SIG-M5 (cell line): ENCODE measurements at places on chromosomes 13 and 19.

DNA sequence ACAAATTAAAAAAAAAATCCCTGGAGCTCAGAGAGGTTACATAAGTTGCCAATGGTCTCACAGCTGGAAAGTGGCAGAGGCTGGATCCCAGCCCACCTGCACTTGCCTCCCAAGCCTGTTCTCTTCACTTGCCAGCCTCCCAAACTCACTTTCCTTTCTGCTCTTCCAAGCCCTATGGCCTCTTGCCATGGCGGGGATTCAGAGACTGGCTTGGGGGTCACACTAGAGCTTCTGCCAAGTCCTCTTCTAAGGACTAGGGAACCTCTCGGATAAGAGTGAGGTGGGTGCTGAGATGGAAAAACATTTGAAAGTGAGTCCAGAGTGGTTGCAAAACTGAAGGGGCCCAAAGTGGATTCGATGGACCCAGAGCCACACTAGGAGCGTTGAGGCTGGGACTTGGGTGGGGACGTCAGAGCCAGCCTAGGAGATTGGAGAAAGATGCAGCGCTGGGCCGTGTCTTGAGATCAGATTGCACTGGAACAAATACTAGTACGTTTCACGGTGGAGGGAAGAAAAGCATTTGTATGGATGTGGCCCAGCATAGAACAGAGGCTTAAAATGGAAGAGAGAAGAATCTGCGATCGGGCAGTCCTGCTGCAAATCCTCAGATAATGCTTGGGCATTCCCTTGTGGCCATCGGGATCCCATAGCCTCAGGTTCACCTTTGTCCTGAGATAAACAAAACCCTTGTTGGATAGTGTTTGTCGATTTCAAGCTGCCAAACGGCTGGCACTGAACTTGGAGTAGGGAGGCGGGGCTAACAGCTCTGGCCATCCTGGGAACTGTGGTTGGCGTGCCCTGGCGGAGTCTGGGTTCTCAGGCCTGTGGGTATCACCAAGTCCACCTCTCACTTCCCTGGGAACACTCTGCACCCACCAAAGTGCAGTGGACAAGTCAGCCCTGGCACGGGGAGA, 84.8 kb downstream of the ING1 start:
- no peak for DNase-seq

- no peak for DNase-seq
Observed at GRCh38 chr13:27034678-27035111, 136.9 kb downstream of the USP12 start.

GRCh38 chr13:112837371-112838037, 131.5 kb upstream of the MCF2L start:
- DNase-seq = no peak

DNA sequence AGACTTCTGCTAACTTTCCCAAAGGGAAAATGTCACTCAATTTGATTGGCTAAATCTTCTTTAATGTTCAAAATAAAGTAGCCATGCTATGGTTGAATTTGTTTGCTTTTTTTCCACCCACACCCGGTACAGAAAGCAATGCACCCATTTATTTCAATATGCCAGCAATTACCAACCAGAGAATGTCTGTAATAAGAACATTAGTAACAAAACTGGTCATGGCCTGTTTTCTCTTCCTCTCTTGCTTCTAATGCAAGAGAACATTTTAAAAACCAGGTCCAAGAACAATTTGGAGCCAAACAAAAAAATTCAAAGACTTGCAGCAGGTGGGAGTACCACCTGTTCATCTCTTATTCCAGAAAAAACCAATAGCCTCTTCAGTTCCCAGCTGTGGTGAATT, 1108.8 kb upstream of the PCDH20 start:
- DNase-seq = no peak

DNA sequence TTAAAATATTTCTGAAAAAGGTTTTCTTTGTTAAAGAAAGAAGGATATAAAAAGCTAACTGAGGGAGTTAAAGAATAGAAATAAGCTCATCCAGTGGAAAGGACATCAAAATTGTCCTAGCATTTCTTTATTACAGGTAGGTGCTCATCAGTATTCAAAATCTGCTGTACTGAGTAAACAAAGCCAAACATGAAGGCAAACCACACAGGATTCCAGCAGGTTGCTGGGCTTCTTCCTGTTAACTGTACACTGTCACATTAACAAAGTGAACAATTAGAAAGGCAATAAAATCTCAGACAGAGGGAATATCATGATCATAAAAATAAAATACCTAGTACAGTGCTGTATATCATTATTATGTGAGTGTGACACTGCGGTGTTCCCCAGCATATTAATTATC, 1541.0 kb downstream of the SLITRK5 start:
- no peak for DNase-seq

DNA sequence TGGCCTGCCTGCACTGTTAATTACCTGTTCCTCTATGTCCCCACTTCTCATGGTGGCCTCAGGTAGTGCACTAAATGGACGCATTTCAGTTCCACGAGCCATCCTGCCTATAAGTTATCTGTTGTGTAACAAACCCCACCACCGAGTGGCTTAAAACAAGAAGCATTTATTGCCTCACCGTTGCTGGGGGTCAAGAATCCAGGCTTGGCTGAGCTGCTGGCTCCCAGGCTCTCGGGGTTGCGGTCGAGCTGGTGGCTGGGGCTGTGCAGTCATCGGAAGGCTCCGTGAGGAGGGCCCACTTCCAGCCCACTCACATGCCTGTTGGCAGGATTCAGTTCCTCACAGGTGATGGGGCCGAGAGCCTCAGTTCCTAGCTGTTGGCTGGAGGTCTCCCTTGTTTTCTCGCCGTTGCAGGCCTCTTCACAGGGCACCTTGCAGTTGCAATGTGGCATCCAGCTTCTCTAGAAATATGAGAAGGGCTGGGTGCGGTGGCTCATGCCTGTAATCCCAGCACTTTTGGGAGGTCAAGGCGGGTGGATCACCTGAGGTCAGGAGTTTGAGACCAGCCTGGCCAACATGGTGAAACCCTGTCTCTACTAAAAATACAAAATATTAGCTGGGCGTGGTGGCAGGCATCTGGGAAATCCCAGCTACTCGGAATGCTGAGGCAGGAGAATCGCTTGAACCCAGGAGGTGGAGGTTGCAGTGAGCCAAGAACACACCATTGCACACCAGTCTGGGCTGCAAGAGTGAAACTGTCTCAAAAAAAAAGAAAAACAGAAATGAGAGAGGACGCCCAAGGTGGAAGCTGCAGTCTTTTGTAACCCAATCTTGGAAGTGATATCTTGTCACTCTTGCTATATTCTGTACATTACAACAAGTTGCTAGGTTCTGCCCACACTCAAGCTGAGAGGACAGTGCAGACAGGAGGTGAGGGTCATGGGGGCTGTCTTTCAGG, 6.5 kb upstream of the PTOV1 start:
- peak; percentile 31 for DNase-seq

DNA sequence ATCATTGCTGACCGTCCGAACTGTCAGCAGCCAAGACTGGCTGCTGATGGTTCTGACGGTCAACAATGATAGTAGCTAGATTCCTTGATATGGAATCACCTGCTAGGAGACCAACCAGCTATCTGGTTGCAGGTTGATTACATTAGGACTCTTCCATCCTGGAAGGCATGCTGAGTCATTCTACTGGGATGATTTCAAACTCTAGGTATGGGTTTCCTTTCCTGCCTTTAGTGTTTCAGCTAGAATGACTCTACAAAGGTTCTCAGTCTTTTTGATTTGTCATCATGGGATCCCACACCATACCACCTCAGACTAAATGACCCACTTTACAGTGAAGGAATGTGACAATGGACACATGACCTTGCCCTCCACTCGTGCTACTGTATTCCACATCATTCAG, 138.1 kb upstream of the KL start:
- no peak for DNase-seq

- DNase-seq = no peak
Observed at GRCh38 chr13:27194209-27194608, 22.6 kb upstream of the USP12 start.

DNA sequence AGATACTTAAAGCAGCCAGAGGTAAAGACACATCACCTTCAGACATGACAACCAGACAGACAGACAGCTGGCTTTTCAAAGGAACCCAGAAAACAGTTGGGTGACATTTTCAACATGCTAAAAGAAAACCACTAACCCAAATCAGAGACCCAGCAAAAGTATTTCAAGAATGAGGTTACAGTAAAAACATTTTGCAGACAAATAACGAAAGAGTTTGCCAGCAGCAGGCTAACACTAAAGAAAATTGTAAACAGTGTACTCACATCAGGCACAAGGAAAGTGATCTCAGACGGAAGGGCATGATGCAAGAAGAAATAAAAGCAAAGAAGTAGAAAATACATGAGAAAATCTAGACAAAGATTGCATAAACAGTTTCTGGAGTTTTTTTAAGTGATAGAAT, 46.4 kb downstream of the AP1M1 start:
- no peak for DNase-seq

DNA sequence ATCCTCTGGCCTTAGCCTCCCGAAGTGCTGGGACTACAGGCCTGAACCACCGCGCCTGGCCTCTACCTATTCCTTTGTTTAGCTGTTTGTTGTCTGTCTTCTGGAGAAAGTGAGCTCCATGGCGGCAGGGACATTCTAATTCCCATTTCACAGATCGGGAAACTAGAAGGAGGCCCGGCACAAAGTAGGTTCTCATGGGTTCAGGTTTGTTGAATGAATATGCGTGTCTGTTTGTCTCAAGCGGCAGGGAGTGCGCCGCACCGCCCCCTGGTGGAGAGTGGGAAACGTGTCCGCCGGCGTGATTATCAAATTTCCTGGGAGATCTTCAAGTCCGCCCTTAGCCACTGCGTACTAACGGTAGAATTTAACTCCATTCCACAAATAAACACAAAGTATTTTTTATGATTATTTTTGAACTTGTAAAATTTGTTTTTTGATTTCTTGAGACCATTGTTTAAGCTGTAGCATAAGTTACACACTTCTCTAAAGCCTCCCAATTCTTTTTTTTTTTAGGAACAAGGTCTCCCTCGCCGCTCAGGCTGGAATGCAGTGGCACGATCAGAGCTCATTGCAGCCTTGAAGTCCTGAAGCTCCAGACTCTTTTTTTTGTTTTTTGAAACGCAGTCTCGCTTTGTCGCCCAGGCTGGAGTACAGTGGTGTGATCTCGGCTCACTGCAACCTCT, 8.9 kb upstream of the CCDC9 start:
- no peak for DNase-seq

DNA sequence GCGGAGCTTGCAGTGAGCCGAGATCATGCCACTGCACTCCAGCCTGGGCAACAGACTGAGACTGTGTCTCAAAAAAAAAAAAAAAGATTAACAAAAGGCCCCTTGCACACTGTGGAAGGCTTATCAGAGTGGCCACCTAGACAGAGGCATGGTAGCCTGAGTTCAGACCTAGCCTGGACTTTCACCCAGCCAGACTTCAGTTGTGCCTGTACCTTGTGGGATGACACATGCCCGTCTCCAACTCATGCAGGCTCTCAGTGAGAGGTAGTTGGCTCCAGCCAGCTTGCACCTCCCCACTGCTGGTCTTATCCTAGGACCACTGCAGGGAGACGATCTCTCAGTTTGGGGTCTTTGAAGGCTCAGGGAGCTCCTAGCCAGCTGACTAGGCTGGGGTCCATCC, 52.2 kb downstream of the GATAD2A start:
- no peak for DNase-seq

DNA sequence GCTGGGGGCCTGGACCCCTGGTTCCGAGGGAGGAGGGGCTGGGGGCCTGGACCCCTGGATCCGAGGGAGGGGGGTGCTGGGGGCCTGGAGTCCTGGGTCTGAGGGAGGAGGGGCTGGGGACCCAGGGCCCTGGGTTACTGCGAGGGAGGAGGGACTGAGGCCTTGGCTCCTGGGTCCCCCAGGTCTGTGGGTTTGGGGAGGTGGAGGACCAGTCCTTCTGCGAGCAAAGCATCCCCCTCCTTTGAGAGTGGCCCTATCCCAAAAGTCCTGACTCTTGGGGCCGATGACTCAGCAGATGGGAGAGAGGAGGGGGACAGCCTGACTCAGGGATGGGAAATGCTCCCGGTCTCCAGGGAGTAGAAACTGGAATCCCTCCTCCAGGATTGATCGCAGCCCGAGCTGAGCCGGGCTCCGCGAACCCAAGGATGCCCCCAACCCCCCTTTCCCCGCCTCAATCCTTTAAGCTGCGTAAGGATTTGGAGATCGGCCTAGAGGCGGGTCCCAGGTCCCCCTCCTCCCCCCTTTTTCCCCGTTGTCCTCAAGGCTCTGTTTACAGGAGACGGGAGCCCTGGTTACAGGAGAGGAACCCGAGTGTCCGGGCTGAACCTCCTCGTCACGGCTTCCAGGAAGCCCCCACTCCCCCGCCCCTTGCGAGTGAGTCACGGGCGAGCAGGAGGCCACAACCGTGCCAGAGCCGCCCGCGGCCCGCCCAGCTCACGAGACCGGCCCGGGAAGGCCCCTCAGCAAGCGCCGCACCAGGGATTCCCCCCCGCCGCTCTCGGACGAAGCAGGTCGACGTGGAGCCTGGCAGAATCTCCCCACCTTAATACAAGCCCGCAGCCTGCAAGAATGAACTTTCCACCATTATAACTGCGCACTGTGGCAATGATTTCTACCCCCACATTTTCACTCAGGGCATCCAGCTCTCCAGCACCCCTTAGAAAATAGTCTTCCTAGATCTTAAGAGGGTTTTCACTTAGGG, 3.0 kb upstream of the ZFP36 start:
- DNase-seq = peak; percentile 69

- no peak for DNase-seq
Observed at GRCh38 chr13:75761369-75761768, 125.2 kb downstream of the LMO7 start.

DNA sequence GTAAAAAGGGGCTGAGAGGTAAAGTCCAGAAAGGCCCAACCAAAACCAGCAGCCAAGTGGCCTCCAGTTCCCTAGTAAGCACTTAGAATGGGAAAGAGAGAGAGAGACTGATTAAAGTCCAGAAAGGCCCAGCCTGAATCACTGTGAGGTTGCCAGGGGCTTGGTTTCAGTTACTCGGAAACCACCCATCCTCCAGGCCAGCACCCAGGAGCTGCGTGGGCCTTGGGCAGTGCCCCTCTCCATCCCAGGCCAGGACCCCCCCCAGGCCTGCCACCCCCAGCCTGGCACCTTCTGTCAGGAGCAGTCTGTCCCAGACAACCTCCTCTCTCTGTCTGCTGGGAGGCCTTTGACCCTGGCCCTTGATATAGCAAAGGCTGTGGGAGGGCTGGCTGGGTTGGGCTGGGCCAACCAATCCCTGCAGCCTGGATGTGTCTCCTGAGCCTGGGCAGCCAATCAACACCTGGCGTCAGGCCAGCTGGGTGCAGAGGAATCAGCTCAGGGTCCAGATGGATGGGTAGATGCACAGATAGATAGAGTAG, at the start of gene CYP4F2:
CYP4F2 (minus strand) TSS at position 337 of the 539 bp plus-strand sequence. CDS start 463 bp downstream, outside the sequence.
- no peak for DNase-seq

DNA sequence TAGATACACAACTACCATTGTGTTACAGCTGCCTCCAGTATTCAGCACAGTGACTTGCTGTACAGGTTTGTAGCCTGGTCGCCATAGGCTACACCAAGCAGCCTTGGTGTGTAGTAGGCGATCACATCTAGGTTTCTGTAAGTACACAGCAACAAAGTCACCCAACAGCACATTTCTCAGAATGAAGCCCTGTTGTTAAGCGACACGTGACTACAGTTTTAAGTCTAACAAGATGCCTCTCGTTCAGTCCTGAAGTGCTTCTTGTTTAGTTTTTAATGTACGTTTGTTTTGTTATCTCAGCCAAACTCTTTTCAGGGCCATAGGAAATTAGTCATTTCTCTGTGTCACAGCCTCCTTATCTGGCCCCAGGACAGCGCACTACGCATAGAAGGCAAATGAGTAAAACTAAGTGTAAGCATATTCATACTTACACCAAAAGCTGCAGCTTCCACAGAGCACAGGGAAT, 50.0 kb upstream of the GPR183 start:
- no peak for DNase-seq

GRCh38 chr13:111915104-111915551, 151.8 kb upstream of the SOX1 start:
- DNase-seq = no peak

- no peak for DNase-seq
Observed at GRCh38 chr13:113123226-113124201, 915 bp downstream of the F10 start.
